PC-9 (cell line): ENCODE measurements at places on chromosomes 4 and X.

DNA sequence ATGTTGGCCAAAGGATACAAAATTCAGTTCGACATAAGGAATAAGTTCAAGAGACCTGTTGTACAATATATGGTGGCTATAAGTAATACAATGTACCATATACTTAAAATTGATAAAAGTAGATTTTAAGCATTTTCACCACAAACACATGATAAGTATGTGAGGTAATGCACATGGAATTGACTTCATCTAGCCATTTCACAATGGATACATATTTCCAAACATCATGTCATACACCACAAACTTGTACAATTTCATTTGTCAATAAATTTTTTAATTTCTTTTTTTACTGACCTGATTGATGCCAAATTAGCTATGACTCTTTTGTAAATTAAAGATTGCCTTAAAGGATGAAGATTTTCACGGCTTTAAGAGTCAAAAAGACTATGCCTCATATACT is 103.1 kb upstream of the VCX2 start:
- DNase-seq, result no peak

GRCh38 chrX:55867708-55868107 is 150.2 kb downstream of the RRAGB start:
- no peak for DNase-seq

DNA sequence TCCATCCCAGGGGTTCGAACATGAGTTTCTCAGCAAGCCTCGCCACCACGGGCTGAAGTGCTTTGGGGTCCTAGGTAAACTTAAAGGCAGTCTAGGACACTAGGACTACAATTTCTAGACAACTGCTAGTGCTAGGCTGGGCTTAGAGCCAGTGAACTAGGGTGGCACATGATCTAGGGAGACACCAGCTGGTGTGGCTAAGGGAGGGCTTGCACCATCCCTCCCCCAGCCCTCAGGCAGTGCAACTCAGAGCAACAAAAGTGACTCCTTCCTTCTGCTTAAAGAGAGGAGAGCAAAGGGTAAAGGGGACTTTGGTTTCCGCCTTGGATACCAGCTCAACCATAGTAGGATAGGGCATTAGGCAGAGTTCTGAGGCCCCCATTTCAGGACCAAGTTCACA is 162.5 kb upstream of the AFF2 start:
- DNase-seq, result no peak

GRCh38 chr4:110049951-110050925 is 137.6 kb downstream of the EGF start:
- no peak for DNase-seq

- DNase-seq, result no peak
Observed at GRCh38 chr4:155712846-155713245, 46.0 kb upstream of the GUCY1B1 start.
